Mesenteric fat pad (tissue), 1 donor: ENCODE measurements at places on chromosomes 16 and 17.
A peak's percentile ranks its signal among the peaks of the same experiment; 100 is the strongest.

GRCh38 chr17:17053446-17054379 is 11.5 kb downstream of the MPRIP start:
- DNase-seq: peak; percentile 72

DNA sequence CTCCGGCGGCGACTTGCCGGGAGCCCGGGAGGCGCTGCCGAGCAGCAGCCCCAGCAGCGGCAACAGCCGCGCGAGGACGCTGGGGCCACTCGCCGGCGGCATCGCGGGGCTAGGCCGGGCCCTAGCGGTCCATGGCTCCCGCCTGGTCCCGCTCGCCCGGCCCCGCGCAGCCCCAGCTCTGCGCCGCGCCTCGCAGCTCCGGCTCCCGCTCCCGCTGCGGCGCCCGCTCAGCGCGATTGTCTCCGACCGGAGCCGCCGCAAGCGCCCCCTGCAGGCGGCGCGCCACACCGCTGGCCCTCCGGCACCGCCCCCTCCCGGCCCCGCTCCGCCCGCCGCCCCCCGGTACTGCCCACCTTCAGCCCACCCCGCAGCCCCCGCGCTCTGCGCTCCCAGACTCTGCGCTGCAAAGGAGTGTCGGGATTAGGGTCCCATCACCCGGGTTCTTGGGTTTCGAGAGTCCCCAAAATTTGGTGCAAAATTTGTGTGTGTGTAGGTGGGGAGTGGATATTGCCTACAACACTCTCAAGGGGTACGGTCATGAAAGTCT is at the start of gene FAM171A2:
TSS of gene FAM171A2 (minus strand) at position 241 of the 547 bp plus-strand sequence. CDS start at position 102, 139 bp downstream.
- no peak for DNase-seq

- no peak for DNase-seq
These were observed 34.5 kb downstream of the LITAFD start for GRCh38 chr16:8916541-8917225.

DNA sequence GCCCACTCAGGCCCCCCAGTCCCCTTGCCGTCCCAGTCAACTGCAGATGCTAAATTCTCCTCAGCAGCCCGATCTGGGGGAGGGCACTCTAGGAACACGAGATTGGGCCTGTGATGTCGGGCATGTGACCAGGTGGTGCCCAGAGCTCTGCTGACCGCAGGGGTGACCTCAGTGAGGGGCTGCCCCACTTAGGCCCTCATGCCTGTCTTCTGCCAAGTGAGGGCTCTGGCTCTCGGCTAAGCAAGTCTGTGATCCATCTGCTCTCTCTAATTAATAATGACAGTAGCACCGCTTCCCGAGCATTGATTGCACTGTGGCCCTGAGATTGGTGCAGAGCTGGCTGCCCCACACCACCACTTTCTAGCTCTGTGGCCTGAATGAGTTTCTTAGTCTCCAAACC is 138.8 kb downstream of the MRM1 start:
- no peak for DNase-seq

- peak; percentile 89 for DNase-seq
These were observed 13.9 kb upstream of the CLEC18C start for GRCh38 chr16:70159355-70160348.

DNA sequence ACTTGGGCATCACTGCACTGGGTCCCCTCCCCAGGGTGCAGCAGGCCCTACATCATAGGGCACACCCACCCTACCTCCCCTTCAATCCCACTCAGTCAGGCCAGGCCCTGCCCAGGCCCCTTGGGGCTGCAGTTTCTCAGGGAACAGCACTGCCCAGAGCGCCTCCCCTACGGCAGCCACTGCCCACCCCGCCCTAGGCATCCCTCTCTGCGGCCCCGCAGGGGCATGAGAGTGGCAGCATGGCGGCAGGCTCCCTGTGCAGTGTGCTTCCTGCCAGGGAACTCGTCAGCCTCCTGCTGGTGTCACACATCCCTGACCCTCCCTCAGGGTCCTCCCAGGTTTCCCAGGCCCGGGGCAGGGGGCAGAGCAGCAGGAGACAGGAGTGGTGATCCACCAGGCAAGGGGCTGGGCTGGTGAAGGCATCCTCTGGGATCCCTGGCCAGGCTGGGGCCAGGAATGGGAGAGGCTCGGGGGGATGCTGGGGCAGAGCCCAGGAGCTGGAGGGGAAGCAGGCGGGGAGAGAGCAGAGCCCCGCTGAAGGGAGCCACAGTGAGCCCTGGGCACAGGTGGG is 16.2 kb upstream of the BAHCC1 start:
- DNase-seq: no peak

- DNase-seq: peak; percentile 94
These were observed at the start of gene MAF for GRCh38 chr16:79600638-79601091. Gene MAF (minus strand): TSS chr16:79600737. CDS start chr16:79599902, 835 bp downstream.

DNA sequence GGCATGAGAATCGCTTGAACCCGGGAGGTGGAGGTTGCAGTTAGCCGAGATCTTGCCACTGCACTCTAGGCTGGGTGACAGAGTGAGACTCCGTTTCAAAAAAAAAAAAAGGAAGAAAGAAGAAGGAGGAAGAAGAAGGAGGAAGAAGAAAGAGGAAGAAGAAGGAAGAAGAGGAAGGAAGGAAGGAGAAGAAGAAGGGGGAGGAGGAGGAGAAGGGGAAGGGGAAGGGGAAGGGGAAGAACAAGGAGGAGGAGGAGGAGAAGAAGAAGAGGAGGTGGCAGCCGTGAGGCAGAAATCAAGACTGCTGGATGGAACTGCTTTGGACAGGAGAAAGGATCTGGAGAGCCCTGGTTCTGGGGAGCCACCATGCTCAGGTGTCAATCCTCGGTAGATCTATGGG is 29.7 kb upstream of the PEMT start:
- no peak for DNase-seq

DNA sequence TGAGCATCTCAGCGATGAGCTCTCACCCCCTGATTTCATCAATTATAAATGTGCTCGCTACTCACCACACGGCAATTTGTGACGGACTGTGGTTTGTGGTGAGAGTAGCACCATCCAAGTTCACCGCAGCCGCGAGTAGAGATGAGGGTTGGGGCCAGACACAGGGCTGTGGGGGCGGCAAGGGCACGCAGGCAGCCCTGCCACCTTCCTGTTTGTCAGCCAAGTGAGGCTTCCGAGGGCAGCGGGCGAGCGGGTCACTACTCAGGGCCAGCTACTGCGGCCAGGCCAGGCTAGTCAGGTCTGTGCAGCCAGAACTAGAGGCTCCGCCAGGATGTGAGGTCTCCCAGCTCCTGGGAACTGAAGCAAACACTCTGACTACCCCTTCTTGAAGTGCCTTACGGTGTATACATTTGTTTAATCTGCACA is 39.6 kb upstream of the MEOX1 start:
- DNase-seq: no peak

DNA sequence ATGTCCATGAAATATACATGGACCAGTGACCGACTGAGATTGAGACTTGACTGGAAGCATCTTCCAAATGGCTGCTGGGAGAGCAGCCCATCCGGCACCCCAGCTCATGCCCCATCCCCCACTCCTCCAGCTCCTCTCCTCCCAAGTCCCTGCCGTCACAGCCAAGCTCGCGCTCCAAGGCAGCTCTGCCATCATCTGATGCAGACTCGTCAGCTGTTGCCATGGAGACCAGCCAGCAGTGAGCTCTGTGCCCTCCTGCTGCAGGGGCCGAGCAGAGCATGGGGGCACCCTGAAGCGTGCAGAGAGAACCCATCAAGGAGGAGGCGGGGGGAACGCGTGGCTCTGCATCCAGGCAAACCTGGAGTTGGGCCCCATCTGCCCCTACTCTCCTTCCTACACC is 74.5 kb upstream of the TNRC6C start:
- no peak for DNase-seq
